ENCODE measurements at places on chromosomes 11 and 22. TPM values are rescaled to one million over a fixed set of nuclear protein-coding genes. Genes with fewer than 3 reads are reported as not detected.

Gene ZP1
- total RNA-seq: not detected

Gene OR51B4
- total RNA-seq: 0.36 TPM

- DNase-seq: no peak
These were observed 84.6 kb upstream of the IZUMO1R start for GRCh38 chr11:94219771-94220170.

DNA sequence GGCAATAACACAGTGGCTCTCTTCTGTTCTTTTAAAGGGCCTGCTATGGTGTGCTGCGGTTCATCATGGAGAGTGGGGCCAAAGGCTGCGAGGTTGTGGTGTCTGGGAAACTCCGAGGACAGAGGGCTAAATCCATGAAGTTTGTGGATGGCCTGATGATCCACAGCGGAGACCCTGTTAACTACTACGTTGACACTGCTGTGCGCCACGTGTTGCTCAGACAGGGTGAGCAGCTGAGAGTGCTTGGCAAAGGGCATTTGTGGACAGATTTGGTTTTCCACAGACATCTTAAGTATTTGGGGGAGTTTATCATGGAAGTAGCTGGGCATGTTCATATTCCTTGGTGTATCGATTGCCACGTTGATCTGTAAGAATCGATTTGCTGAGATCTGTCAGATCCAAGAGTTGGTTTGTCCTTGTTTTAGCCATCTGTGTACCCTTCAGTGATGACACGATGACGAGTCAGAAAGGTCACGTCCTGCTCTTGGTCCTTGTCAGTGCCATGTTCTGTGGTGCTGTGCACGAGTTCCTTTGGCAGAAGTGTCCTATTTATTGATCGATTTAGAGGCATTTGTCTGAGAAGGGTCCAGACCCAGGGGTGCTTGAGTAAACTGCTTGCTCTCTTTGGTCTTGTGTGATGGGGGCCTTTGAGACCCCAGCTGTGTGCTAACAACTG lies 4.8 kb downstream of the RPS3 start:
- no peak for DNase-seq

Gene LDHAL6A
- total RNA-seq: 0.54 TPM

Gene RPS6KA4
- 7.5 TPM for total RNA-seq

- no peak for DNase-seq
These were observed 1032.5 kb downstream of the DLG2 start for GRCh38 chr11:84594602-84595001.

- DNase-seq: no peak
These were observed 545 bp downstream of the FEN1 start for GRCh38 chr11:61793083-61793828.

DNA sequence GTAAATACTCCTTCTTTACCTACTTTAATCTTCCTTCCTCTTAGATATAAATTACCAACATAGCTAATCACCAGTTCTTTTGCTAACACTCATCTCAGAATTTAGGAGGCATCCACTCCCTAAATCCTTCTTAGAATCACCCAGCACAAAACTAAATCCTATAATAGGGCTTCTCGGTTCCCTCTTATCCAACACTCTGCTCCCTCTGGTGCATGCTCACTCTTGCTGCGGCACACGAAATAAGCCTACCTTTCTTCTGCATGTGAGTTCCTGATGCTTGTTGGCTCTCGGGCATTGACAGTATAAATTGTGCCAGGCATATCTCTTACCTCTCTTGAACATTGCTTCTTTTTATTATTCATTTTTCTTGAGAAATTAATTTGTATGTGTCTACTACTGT lies 61.0 kb downstream of the OR5AK2 start:
- no peak for DNase-seq

Gene ELMOD1
- 47.8 TPM for total RNA-seq

DNA sequence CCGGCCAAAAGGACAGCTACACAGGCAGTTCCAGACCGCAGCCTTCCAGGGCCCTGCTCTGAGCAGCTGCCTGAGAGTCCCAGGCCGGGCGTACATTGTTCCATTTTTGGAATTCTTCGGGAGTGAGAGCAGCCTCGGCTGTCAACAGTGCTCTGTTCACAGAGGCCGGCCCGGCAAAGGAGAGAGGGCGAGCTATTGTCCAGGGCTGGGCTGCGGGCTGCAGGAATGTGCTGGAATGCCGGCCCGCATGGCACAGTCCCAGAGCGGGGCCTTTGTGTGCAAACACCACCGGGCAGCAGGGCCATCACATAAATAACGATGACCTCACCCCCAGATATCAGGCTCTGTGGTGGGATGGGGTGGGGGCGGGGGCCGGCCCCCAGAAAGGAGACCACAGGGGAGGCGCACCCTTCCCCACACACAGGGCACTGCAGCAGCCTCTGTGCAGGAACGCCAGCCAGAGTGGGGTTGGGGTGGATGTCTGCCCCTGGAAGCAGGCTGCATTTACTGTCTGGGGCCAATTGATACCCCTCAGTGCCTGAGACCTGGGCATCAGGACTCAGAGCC lies 15.8 kb downstream of the LINC01488 start:
- DNase-seq: no peak

Gene C22orf42
- 1.6 TPM for total RNA-seq

Gene FOLH1
- total RNA-seq: 5.2 TPM

Gene MUC2
- 1.5 TPM for total RNA-seq

Gene OR5AN1
- total RNA-seq: not detected

Gene SCGB1D2
- total RNA-seq: not detected

GRCh38 chr11:117333917-117334316 lies 6.3 kb downstream of the CEP164 start:
- DNase-seq: no peak

DNA sequence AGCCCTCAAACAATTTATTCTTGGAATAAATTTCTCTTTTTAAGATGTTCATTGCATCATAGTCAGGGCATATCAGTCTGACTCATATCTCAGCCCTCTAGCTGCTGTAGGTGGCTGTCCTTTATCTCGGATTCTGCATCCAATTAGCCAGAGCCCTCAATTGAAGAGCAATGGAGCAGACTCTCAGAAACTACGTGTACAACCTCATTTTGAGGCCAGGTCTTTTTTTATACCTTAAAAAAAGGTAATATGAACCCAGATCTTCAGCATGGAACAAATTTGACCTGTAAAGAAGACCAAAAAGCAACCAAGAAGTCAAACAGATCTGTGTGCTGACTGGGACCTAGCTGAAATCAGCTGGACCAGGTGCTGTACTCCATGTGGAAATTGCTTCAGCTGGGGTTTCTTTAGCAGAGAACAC lies 8.7 kb downstream of the OR52A5 start:
- no peak for DNase-seq

DNA sequence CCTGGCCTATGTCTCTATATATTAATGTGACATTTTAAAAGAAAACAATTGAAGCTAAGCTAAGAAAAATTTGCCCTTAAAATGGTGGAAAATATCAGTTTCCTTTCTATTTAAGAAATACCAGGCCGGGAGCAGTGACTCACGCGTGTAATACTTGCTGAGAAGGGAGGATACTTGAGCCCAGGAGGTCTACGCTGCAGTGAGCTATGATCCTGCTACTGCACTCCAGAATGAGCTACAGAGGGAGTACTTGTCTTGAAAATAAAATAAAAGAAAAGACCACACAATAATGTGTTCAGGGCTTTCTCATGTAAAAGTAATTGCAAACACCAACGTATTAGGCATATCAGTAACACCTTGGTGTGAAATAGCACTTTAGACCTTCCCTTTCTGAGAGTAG lies 1.4 kb upstream of the PRSS23 start:
- no peak for DNase-seq

- no peak for DNase-seq
These were observed 68.2 kb downstream of the SYT13 start for GRCh38 chr11:45217991-45218390.

DNA sequence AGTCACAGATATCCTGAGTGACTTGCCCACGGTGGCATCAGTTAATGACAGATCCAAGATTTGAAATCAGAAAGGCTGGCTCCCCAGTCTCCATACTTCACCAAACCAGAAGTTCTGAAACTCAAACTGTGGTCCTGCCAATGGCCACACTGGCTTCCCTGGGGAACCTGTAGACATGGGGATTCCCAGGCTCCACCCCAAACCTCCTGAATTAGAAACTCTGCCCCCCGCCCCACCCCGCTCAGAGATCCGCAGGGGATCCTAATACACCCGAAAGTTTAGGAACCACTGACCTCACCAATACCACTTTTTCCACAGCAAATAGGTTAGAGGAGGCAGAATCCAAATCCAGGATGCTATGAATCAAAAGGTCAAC lies 15.3 kb downstream of the RTN4RL2 start:
- no peak for DNase-seq

DNA sequence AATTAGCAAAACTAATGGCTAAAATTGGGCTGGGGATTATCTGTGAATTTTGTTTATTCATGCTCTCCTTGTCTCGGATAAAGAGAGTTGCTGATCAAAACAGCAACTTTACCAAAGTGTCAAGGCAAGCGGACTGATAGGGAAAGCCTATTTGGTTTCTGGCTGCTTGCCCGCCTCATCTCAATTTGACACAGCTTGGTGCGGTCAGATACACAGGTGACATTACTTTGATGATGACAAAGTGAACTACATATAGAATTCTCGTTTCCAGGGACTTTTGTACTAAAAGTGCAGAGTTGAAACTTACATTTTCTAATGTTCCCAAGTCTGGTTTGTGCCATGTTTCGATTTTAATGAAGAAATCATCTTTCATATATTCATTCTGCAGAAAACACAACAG lies 22.8 kb downstream of the PITPNB start:
- no peak for DNase-seq

DNA sequence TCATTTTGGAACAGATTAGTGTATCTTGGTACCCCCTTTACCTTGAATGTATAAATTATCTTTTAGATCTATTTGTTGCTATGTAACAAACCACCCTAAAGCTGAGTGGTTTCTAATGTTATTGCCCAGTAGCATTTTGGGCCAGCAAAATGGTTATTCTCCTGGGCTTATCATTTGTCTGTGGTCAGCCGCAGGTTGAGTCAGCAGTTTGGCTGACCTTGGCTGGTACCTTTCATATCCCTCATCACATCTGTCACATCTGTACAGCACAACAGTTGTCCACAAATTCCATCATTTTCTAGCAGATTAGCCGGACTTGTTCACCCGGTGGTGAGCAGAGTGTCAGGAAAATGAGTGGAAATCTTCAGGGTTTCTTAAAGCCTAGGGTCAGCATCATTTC lies 588.5 kb upstream of the ARHGAP42 start:
- DNase-seq: no peak

GRCh38 chr11:74480688-74481417 lies 12.7 kb downstream of the LIPT2 start:
- DNase-seq: no peak
